ENCODE measurements at places on chromosomes 16 and 17.

DNA sequence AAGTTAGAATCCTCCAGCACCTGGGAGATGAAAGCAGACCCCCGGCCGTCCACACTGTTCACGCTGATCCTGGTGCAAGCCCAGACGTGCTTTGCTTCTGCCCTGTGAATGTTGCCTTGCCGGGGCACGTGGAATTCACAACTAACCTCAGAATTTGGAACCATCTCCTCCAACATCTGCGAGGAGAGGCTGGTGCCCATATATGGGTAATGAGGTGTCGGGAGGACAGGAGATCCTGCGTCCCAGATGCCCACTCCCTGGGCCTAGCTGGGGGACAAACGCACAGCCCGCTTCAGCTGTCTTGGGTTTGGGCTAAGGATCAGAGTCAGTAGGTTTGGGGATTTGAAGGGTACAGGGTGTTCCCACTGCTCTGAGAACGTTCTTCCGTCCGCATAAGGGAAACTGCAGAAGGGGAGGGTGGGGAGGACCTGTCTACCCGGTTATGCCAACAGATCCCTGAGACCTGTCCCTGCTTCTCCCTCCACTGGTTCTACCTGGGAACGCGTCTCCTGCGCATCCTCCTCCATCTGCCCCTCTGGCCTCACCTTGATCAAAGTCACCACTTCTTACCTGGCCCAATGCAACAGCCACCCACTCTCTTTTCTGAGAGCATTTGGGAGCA is 14.1 kb downstream of the PPL start:
- no peak for DNase-seq

DNA sequence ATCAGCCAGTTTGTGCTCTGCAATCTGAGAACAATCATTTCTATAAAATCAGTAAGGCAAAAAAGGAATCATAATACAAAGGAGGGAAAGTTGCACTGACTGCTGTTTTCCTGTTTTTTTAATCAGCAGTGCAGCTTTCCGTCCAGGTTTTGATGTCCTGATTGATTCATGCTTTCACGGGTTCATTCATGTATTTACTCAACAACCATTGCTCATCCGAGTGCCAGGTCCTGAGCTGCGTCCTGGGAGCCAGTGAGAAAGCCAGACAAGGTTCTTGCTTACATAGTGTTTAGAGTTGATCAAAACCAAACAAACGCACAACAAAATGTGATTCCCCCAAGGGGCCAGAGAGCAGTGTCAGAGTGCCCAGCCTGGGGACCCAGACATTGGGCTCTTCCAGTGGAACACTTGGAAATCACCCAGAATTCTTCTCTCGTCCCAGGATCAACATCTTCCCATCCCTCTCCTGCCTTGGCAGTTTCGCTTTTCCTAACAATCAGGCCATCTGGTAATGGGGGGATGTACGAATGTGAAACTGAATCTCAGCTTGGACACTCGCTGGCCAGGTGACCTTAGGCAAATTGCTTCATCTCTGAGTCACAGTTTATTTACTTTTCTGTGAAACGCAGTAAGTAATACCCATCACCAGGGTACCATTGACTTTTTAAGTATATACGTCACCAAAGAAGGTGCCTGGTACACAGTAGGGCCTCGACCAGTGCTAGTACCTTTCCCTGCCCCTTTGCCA is 13.3 kb upstream of the C1QL1 start:
- no peak for DNase-seq

DNA sequence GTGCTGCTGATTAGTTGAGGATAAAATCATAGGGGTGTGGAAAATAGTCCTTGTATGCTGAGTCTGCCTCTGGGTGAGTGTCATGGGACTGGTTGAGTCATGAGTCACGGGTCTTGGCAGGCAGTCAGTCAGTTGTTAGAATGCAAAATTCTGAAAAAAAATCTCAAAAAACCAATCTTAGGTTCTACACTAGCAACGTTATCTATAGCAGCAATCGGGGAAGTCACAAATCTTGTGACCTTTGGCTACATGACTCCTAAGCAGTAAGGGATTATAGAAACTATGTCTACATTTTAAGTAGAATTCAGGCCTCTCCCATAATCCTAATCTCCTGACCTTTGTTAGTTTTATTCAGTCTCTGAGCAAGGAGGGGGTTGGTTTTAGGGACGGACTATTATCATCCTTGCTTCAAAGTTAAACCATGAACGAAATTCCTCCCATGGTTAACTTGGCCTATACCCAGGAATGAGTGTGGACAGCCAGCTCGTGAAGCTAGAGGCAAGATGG is 18.0 kb upstream of the PMFBP1 start:
- DNase-seq, result no peak

DNA sequence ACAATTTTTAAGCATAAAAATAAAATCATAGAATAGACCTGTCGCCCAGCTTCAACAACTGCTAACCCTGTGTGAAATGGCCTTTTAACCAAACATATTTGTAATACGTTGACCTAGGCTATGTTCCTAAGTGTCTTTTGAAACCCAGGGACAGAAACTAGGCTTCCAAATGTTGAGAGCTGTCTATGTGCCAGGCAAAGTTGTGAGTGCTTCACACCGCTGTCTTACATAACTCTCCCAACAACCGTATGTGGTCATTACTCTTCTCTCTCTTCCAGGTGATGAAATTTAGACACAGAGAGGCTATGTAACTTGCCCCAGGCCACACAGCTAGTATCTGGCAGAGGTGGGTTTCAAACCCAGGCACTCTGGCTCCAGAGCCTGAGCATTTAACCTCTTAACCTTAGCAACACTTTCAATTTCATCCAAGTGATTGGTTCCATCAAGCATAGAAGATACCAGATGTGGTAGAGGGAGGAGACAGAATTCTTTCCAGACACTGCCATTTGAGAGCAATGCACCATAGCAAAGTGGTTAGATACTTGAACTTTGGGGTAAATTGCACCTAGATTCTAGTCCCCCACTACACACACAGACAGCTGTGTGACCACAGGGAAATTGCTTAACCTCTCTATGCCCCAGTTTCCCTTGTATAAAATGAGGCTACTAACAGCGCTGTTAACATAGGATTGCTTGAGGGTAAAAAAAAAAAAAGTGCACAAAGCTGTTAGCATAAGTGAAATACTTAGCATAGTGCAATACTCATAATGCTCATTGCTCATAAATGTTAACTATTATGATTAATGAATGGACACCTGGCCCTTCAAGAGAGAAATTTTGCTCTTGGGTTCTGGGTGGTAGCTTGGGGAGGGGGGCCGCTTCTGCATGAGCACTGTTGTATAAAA is 160.6 kb downstream of the IRX3 start:
- DNase-seq, result no peak

DNA sequence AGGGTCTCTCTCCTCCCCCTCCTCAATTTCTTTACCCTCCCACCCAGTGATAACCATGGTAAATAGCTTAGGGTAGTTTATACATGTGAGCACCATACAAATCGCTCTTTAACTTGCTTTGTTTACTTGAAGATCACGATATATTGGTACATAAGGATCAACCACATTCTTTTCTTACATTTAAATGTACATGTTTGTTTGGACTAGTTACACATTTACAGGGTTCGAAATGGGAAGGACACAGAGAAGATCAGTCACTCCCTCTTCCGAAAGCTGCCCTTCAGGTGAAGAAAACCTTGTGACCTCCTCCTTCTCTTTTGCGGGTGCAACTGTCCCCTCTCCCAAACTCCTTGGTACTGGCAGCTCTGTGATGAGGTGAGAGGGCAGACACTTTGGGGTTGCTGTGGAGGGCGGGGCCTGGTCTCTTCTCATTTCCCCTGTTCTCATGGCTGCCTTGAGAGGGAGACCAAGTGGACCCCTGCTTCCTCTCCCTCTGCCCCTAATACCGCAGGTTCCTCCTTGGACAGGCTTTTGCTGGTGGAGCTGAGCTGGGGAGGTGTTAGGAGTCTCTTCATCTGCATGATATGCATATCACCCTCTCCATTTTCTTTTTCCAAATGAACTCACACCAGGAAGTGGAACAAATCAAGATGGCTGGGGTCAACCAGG is 4.7 kb upstream of the PIK3R6 start:
- no peak for DNase-seq

DNA sequence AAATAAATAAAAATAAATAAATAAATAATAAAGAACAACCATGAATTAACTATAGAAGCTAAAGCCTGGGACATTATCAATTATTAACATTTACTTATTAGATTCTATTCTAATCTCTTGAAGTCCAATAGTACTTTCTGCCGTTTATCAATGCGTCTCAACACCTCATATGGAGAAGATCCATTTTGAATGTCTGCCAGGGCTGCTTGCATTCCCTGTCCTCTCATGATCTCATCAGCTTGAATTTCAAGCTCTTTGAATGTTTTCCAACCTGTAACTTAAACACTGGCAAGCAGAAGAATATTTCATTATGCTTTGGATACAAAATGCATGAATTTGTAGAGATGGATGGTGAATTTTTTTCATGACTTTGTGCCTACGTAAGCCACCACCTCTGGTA is 191.9 kb upstream of the ANKFN1 start:
- no peak for DNase-seq

GRCh38 chr17:49519781-49520180 is 24.7 kb downstream of the NGFR start:
- DNase-seq, result no peak

Measured in stimulated activated CD8-positive, alpha-beta memory T cell treated with anti-CD3 and anti-CD28 coated beads, Interleukin-4, amount 100 ng/mL, for 1 hour (primary cell).